Lung microvascular endothelial cell (primary cell): ENCODE measurements at places on chromosomes 2 and 18. TPM values are rescaled to one million over a fixed set of nuclear protein-coding genes. Genes with fewer than 3 reads are reported as not detected.

COL4A3 gene
- not detected in 2 replicates for total RNA-seq

CFAP65 gene
- not detected in 2 replicates for total RNA-seq

MPP4 gene
- total RNA-seq, result 0.20 and 2.0 TPM in 2 replicates

GALNT3 gene
- total RNA-seq, result under 0.01 TPM in 2 replicates

BOK gene
- 37.7 and 113 TPM in 2 replicates for total RNA-seq

TMEM17 gene
- total RNA-seq, result 0.99 and 1.1 TPM in 2 replicates

HOXD12 gene
- total RNA-seq, result not detected in 2 replicates

CYTIP gene
- total RNA-seq, result not detected in 2 replicates

SERPINB4 gene
- total RNA-seq, result not detected in 2 replicates

PLGLB1 gene
- total RNA-seq, result 0.22 and 1.4 TPM in 2 replicates

MLPH gene
- total RNA-seq, result 0.20 and 0.22 TPM in 2 replicates

C2orf92 gene
- 0.79 and 1.1 TPM in 2 replicates for total RNA-seq

CCDC138 gene
- 4.4 and 5.0 TPM in 2 replicates for total RNA-seq

CNDP1 gene
- total RNA-seq, result not detected in 2 replicates

SYT4 gene
- total RNA-seq, result not detected in 2 replicates

DNAJC5G gene
- 0.44 and 1.4 TPM in 2 replicates for total RNA-seq

SERPINB12 gene
- total RNA-seq, result not detected in 2 replicates

MYO3B gene
- total RNA-seq, result not detected in 2 replicates

DHRS9 gene
- total RNA-seq, result not detected in 2 replicates

AKAIN1 gene
- total RNA-seq, result not detected in 2 replicates

KCTD18 gene
- total RNA-seq, result 7.2 and 7.9 TPM in 2 replicates

IAH1 gene
- 28.2 and 34.4 TPM in 2 replicates for total RNA-seq

AGXT gene
- total RNA-seq, result not detected in 2 replicates

PTPRM gene
- total RNA-seq, result 29.6 and 40.1 TPM in 2 replicates

LDLRAD4 gene
- 6.3 and 22.2 TPM in 2 replicates for total RNA-seq

ZAP70 gene
- total RNA-seq, result under 0.01 TPM in 1 of 2 replicates, not detected in the other

MALL gene
- 13.7 and 46.0 TPM in 2 replicates for total RNA-seq

EVX2 gene
- not detected in 2 replicates for total RNA-seq

IL1RL1 gene
- total RNA-seq, result 0.40 and 1.3 TPM in 2 replicates

UGT1A6 gene
- not detected in 2 replicates for total RNA-seq

GPR75 gene
- total RNA-seq, result 0.65 and 1.4 TPM in 2 replicates

GDF7 gene
- 2.8 and 19.6 TPM in 2 replicates for total RNA-seq

ABCG8 gene
- not detected in 2 replicates for total RNA-seq

TGFA gene
- total RNA-seq, result 7.8 and 16.3 TPM in 2 replicates

CLIP4 gene
- total RNA-seq, result 13.9 and 14.2 TPM in 2 replicates

MSH2 gene
- 21.8 and 22.6 TPM in 2 replicates for total RNA-seq

RAD51AP2 gene
- total RNA-seq, result not detected in 2 replicates

SERPINB2 gene
- total RNA-seq, result 0.20 and 0.22 TPM in 2 replicates

CIB4 gene
- total RNA-seq, result not detected in 2 replicates

DSC2 gene
- under 0.01 TPM in 2 replicates for total RNA-seq

FRZB gene
- total RNA-seq, result 0.22 and 0.79 TPM in 2 replicates

ADRA2B gene
- 0.22 TPM in 1 of 2 replicates, not detected in the other for total RNA-seq

IL36G gene
- not detected in 2 replicates for total RNA-seq

SLC30A3 gene
- total RNA-seq, result 7.8 and 16.9 TPM in 2 replicates

FHOD3 gene
- under 0.01 and 0.44 TPM in 2 replicates for total RNA-seq

SEMA4C gene
- total RNA-seq, result 17.9 and 20.8 TPM in 2 replicates

SPATA3 gene
- total RNA-seq, result not detected in 2 replicates

ANKRD30B gene
- under 0.01 TPM in 1 of 2 replicates, not detected in the other for total RNA-seq

VIL1 gene
- not detected in 2 replicates for total RNA-seq

CETN1 gene
- total RNA-seq, result not detected in 2 replicates
